Fibroblast of the aortic adventitia (primary cell): ENCODE measurements at places on chromosomes 2 and 18. TPM values are rescaled to one million over a fixed set of nuclear protein-coding genes. Genes with fewer than 3 reads are reported as not detected.

The IL1RL1 gene
- total RNA-seq = 4.9 and 8.2 TPM in 2 replicates

The TANC1 gene
- 11.9 and 22.7 TPM in 2 replicates for total RNA-seq

The DCDC2C gene
- not detected in 2 replicates for total RNA-seq

The MAP3K20 gene
- total RNA-seq = 53.1 and 68.2 TPM in 2 replicates

The AGFG1 gene
- 10.8 and 81.3 TPM in 2 replicates for total RNA-seq

The LHCGR gene
- 0.25 TPM in 1 of 2 replicates, not detected in the other for total RNA-seq

The BARD1 gene
- total RNA-seq = 4.5 and 33.1 TPM in 2 replicates

The CYP20A1 gene
- total RNA-seq = 51.7 and 69.4 TPM in 2 replicates

The ALPI gene
- not detected in 2 replicates for total RNA-seq

The HOXD13 gene
- total RNA-seq = not detected in 2 replicates

The RFX8 gene
- total RNA-seq = 5.3 and 24.1 TPM in 2 replicates

The ST6GAL2 gene
- 0.09 and 0.16 TPM in 2 replicates for total RNA-seq

The TMEM127 gene
- total RNA-seq = 18.6 and 31.6 TPM in 2 replicates
